ENCODE measurements at places on chromosomes 7 and 10.

DNA sequence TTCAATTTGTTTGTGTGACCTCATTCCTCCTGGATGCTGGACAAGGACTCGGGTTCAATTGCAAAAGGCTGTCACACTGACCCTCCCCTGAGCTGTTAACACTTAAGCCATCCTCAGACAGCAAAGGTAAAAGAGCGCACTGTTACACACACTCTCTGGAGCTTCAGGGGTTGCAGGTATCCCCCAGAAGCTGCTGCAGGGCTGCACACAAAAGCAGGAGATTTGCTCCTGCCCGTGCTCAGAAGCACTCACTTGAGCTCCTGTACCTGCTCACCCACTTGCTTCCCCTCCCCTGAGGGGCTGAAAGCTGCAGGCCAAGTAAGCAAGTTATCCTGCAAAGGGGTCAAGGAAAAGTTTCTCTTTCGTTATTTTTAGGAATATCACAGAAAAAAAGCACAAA is 886.2 kb upstream of the ZWINT start:
- DNase-seq = no peak

GRCh38 chr10:126160571-126160970 is 227.7 kb downstream of the ADAM12 start:
- no peak for DNase-seq

DNA sequence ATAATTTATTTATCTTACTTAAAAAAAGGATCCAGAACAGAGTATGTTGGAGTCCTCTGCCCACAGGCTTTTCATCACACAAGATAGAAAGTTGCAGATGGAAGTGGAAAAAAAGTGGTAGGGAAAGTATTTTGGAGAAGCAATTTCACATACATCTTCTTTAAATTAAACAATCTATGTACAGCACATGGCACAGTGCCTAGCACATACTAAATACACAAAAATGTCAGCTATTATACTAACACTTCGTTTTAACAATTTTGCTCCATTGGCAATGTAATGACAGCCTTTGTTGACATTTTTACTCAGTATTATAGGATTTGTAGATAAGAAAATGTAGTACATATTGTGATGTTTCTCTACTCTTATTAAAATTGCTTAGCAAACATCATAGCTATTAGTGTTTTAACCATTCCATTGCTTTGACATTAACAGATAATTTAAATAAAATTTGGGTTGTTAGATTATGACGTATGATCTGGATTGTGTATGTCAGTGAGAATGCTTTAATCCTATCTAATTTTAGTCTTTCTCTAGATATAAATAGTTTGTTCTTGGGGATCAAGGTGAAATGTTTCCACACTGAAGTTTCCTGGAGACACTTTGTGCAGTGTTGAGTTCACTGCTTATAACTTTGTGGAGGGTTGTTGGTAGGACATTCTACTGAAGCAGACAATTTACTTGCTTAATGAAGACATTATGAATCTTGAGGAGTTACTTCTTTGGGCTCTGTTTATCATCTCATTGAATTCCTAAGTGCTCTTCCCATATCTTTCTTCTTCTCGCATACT is 202.8 kb upstream of the DKK1 start:
- DNase-seq = no peak

DNA sequence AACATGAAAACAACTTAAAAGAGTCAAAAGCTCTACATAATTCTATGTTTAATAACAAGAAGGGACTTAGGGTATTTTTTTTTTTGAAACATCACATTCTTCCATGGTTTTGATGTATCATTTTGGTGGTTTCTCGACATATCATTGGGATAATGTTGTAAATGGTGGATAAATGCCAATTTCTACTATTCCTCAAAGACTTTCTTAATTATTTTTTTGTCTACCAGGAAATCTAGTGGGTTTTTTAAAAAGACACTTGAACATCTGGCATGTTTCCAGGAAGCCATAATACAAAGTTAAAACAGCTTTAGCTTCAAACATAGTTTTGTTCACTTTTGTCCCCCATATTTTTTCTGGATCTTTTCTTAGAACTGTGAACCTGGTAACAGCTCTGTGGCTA is 200.4 kb downstream of the DKK1 start:
- no peak for DNase-seq

DNA sequence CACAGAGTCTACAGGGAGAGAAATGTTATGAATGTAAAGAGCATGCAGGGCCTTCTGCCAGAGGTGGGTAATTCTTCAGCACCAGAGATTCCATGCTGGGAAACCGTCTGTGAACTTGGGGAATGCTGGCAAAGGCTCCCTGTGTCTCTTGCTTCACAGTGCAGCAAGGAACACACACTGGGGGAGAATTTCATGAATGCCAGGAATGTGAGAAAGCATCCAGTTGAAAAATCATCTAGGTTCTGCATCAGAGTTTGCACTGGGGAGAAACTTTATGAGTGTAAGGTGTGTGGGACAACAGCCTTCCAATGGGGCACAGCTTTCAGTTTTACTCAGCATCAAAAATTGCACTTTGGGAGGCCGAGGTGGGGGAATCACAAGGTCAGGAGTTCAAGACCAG is 224.3 kb upstream of the IGFBP3 start:
- no peak for DNase-seq

DNA sequence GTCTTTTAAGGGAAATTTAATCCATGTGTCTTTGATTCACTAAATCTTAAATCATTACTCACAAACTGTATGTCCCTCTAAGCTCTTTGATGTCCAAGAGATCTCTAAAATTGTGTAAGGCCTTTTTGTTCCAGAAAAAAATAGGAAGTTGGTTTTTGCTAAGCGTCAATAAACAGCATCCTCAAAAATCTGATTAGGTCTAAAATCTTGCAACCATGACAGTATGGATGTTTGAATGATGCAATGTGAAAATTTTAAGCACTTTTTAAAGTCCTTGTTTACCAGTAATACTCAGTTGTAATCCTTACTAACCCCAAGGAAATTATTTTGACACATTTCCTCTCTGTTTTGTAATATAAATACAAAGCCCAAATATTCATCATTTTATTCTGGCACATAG is 6.8 kb downstream of the MET start:
- DNase-seq = no peak

- DNase-seq = no peak
These were observed 347.7 kb upstream of the MKI67 start for GRCh38 chr10:128473911-128474310.

GRCh38 chr10:124380256-124380995 is 38.3 kb downstream of the OAT start:
- no peak for DNase-seq
